Kidney epithelial cell (primary cell): ENCODE measurements at places on chromosomes 2 and 18. TPM values are rescaled to one million over a fixed set of nuclear protein-coding genes. Genes with fewer than 3 reads are reported as not detected.

- DNase-seq = no peak
Observed at GRCh38 chr2:239581352-239581901, 180.6 kb upstream of the HDAC4 start.

DNA sequence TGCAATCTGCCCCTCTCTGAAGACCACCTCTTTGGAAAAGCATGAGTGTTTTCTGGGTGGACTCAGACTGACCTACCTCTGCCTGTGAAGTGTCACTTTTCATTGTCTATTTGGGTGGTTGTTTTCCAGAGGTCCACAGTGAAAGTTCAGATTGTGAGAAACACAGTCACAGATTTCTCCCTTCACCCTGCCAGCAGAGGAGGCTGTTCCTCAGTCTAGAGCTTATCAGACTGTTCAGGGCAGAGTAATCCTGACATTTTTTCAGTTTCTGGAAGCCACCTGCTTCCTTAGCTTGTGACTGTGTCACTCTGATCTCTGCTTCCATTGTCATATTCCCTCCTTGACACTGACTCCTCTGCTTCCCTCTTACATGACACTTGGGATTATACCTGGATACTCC, 55.4 kb upstream of the RMP24 start:
- no peak for DNase-seq

- DNase-seq = no peak
Observed at GRCh38 chr2:233817995-233818638, 36.2 kb downstream of the HJURP start.

DNA sequence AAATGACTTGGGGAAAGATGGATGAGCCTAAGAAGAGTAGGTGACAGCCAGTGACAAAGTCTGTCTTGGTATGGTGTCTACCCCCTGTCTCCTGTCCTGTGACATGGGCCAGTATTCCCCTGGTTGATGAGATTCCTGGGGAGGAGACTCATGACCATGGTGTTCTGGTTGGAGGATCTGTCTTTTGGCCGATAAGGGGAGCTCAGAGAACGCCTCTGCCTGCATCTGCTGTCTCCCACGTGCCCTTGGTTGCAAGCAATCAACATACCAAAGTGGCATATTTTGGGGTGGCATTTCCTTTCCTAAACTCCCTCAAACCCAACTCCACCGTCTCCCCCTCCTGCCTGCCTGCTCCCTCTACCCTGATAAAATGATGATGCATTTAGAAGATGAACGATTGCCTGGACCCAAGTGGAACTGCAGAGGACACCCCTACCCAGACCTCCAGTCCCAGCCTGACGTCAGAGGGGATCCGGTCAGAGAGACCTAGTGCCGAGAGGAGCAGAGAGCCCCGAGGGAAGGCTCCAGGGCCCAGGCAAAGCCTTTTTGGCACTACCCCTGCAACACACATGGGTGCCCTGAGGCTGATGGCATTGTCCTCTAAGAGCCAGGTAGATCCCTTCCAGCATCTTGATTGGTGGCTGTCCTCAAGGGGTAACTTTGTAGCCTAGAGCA, 124.2 kb upstream of the MSH6 start:
- no peak for DNase-seq

- DNase-seq = no peak
Observed at GRCh38 chr18:37552286-37552685, 13.3 kb downstream of the CELF4 start.

Gene DCC
- total RNA-seq = 0.04 and 0.07 TPM in 2 replicates

Gene WNT10A
- 5.6 and 7.1 TPM in 2 replicates for total RNA-seq

Gene EML6
- 0.63 and 4.7 TPM in 2 replicates for total RNA-seq
